Right renal pelvis (tissue), 4 donors: ENCODE measurements at places on chromosomes 6 and 20. TPM values are rescaled to one million over a fixed set of nuclear protein-coding genes. Genes with fewer than 3 reads are reported as not detected.

The CFB gene
- 6.9 TPM for polyA plus RNA-seq

The STX11 gene
- 1.00 TPM for polyA plus RNA-seq

The CPXM1 gene
- polyA plus RNA-seq, result 278 TPM

The RSPO3 gene
- polyA plus RNA-seq, result 22.7 TPM

The FKBP1C gene
- polyA plus RNA-seq, result 6.8 TPM

The ULBP2 gene
- polyA plus RNA-seq, result 0.67 TPM

The TPX2 gene
- polyA plus RNA-seq, result 50.8 TPM

The MRPL14 gene
- polyA plus RNA-seq, result 50.7 TPM

The B3GALT4 gene
- polyA plus RNA-seq, result 4.8 TPM

The HLA-DRB1 gene
- 64.3 TPM for polyA plus RNA-seq

The MRAP2 gene
- 3.1 TPM for polyA plus RNA-seq

The WFDC5 gene
- polyA plus RNA-seq, result not detected

The ZNF311 gene
- polyA plus RNA-seq, result 5.7 TPM

The ZNF334 gene
- polyA plus RNA-seq, result 22.9 TPM

The EPHA7 gene
- polyA plus RNA-seq, result 52.9 TPM

The METTL24 gene
- polyA plus RNA-seq, result 15.3 TPM

The GSTA3 gene
- 0.39 TPM for polyA plus RNA-seq

The RALGAPA2 gene
- polyA plus RNA-seq, result 18.9 TPM

The TRMT6 gene
- 21.6 TPM for polyA plus RNA-seq

The PACSIN1 gene
- polyA plus RNA-seq, result 0.91 TPM

The HLA-G gene
- 0.53 TPM for polyA plus RNA-seq

The BTNL2 gene
- polyA plus RNA-seq, result 0.19 TPM

The DNMT3B gene
- 7.2 TPM for polyA plus RNA-seq

The ARMC2 gene
- polyA plus RNA-seq, result 12.8 TPM

The PROKR2 gene
- not detected for polyA plus RNA-seq

The ELOVL4 gene
- 3.7 TPM for polyA plus RNA-seq

The ADGRF1 gene
- polyA plus RNA-seq, result 40.2 TPM

The PPP1R14C gene
- polyA plus RNA-seq, result 24.2 TPM

The MICB gene
- polyA plus RNA-seq, result 1.3 TPM

The GRM1 gene
- 0.27 TPM for polyA plus RNA-seq

The FAM184A gene
- 11.8 TPM for polyA plus RNA-seq

The ARFGAP1 gene
- 72.7 TPM for polyA plus RNA-seq
